ENCODE measurements at places on chromosomes 2 and 18.
A peak's percentile ranks its signal among the peaks of the same experiment; 100 is the strongest.

DNA sequence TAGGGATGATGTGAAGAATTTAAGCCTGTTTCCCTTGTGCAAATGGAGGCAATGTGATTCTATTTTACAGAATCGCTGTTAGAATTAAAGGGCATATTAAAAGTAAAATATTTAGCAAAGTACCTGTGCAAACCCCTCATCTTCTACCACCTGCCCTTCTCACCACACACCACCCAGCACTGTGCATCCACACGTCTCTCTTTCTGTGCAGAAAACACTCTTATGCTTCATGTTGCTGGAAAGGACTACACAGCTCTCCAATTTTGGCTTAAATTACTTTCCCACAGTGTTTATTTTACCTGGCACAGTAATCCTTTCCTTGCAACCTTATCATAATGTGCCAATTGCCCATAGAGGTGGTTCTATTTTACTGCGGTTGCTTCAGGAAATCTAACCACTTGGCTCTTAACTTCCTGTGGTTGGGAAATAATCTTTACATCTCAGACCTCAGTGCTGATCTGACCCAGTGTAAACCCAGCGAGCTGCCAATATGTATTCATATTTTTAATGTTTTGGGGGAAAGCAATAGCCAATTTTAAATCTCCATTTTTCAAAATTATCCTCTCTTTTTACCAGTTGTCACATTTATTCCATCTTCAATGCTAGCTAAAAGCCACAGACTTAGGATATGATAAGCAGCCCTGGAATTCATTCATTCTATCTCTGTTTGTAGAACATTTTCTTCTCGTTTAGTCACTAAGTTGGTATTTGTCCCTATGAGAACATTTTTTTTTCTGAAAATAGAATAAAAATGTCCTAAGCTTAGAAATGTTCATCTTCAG lies 250.9 kb downstream of the DSEL start:
- no peak for DNase-seq

DNA sequence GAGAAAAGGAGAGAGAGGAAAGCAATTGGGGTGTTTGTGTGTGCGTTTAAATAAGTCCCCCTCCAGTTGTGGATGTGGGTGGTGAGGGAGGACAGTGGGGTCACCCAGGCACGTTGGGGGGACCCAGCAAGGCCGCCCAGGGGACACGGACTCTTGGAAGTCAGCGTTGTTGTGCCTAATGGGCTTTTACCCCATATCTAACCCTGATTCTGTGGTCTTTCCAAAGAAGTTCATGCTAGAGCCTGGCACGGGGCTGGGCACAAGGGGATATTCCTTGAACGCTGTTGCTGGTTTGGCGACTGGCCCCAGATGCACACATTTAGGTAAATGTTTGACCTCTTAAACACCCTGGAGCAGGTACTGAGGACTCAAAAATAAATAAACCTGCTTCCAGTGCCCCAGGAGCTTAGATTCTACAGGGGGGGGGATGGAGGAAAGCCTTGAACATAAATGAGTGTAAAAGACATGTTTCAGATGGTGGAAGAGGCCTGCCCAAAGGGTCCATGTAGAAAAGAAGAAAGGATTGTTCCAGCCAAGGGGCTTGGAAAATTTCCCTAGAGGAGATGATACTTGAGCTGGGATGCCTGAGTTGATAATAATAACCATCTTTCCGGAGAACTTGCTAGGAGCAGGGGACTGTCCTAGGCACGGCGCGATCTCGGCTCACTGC lies 97.7 kb upstream of the SIX3 start:
- DNase-seq = no peak

DNA sequence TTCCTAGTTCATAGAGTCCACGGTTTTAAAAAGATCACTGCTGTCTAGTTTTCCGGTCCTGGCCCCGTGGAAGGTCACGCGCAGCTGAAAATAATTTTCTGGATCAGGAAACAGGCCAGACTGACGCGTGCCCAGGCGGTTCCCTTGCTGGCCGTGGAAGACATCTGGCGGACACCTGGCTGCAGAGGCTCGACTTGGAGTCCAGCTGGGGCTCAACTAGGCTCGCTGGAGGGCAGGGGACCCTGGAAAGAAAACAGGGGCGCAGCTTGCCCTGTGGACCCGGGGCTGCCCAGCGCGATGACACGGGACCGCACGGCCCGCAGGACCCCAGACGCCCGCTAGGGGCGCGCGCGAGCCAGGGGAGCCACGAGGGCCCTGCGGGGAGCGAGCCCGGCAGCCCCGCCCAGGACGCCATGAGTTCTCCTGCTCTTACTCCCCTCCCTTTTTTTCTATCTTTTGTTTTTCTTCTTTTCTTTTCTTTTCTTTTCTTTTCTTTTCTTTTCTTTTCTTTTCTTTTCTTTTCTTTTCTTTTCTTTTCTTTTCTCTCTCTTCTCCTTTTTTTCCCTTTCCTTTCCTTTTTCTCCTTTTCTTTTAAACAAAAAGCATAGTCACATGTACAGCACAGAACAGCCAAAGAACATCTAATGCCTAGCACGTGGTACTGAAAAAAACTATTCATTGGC lies 43.2 kb upstream of the UBE2F start:
- DNase-seq = peak; percentile 85

- no peak for DNase-seq
Observed at GRCh38 chr2:53087262-53087873, 680.2 kb upstream of the CHAC2 start.

GRCh38 chr18:32093102-32093511 lies 1.4 kb downstream of the RNF138 start:
- peak; percentile 48 for DNase-seq

DNA sequence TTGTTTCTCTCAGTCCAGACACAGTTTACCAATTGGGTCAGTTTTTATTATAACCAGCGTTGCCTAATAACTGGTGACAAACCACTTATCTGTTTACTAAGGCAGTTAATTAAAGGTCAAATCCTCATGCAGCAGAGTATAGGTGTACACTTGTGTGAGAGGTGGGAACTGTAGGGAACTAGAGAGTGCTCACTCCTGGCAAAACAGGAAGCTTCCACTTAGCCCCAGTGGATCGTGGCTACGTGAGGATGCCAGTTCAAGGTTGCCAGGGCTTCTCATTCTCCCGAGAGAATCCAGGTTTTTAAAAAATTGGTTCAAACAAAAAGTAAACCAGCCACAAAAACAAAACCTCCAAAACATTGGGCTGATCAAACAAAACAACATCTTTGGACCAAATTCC lies 8.1 kb downstream of the CYBRD1 start:
- DNase-seq = no peak

GRCh38 chr18:78721238-78721875 lies 258.3 kb upstream of the SALL3 start:
- no peak for DNase-seq

- no peak for DNase-seq
Observed at GRCh38 chr2:17540093-17540812, at the start of gene VSNL1. VSNL1 (plus strand) TSS chr2:17540696; CDS start chr2:17592075, 51,379 bp downstream.

DNA sequence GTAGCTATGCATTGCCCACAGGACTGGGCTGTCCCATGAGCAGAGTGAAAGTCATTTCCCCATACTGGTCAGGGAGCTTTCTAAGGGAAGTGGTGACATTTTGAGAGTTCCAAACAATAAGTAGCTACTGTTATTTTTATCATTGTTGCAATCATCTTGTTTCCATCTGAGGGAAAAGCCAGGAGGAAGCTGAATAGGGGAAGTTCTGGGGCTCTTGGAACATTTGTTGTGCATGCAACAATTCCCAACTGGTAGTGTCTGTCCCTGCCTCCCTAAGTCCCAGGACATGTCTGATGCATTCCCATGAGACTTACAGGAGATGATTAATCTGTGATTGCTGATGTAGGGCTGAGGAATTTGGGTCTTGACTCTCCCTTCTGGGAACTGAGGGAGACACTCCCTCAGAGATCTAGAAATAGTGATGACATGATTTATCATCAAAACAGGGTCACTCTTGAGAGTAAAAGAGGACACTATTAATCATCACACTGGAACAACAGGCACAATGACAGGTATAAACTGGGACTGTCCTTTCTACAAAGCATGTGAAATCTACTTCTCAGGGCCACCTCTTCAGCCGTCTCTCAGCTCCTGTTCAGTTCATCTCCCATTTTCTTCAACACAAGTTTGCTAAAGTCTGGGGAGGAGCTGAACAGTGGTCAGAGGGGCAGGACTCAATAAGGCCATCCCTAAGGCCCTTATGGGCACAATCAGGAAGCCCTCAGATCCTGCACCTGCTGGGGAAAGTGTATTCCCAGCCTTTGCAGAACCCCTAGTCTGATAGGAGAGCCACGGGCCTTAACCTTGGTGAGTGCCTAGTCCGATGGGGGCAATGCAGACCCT lies 28.0 kb upstream of the MARCO start:
- DNase-seq = no peak

DNA sequence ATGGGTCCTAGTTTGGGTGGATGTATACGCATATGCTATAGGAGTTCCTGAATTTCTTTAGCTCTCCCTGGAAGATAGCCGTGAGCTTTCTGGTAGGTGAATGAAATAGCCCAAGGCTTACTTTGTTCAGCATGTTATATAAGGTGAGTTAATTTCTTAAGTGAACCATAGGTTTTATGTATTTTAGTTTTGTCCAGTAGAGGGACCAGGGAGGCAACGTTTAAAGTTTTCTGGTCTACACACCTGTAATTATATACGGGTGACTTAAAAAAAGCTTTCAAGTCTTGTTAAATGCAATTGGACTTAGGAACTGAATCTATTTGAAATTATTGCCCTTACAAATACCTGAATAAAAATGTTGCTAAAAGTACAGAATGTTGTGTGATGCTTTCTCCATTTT lies 402.5 kb upstream of the DDX18 start:
- no peak for DNase-seq

DNA sequence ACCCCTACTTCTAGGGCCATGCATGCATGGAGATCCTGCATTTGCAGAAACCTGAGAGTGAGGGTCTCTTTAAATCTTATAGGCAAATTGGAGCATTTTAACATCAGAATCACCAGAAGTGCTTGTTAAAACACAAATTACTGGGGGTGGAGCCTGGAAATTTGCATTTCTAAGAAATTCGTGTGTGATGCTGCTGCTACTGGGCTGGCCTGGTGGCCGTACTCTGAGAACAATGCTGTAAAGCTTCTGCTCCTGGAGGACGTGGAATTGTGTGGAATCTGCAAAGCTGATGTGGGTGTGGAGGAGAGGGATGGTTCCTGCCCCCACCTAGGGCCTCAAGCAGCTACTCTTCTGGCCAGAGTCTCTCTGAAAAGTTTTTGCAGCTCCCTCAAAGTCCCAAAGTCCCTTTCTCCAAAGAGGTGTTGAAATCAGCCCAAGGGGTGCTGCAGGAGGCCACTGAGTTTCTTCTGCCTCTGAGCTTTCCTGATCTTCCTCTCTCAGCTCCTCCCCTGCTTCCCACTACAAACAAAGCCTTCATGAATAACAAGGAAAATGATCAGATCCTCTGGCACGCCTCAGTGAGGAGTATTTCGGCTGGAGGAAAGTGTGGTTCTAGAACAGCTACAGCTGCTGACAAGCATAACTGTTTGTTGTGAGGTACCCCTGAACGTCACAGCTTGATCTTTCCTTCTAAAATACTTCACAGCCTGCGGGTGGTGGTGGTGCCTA lies 508.3 kb downstream of the CNTNAP5 start:
- no peak for DNase-seq

DNA sequence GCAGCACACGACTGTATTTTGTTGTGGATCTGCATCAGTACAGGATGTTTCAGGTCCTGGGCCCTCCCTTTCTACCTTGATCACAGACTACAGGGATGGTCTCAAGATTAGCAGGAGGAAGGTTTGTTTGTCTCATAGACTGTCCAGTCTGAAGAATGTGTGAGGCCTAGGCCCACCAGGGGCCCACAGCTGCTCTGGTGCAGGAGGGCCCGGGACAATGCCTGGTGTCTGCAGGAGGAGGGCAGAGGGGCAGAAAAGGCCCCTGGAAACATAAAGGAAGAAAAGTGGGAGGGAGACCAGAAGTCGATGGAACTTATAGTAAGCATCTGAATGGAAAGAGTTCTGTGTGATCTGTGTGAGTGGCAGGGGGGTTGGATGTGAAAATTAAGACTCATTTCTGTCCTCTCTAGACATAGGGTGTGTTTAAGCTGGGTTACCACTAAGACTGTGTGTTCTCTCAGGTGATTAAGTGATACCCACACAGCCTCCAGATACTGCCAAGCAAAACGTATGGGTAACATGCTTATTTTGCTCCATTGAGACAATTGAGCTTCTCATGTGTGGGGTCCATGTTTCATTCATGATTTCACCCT lies 33.4 kb upstream of the LPIN2 start:
- peak; percentile 52 for DNase-seq

DNA sequence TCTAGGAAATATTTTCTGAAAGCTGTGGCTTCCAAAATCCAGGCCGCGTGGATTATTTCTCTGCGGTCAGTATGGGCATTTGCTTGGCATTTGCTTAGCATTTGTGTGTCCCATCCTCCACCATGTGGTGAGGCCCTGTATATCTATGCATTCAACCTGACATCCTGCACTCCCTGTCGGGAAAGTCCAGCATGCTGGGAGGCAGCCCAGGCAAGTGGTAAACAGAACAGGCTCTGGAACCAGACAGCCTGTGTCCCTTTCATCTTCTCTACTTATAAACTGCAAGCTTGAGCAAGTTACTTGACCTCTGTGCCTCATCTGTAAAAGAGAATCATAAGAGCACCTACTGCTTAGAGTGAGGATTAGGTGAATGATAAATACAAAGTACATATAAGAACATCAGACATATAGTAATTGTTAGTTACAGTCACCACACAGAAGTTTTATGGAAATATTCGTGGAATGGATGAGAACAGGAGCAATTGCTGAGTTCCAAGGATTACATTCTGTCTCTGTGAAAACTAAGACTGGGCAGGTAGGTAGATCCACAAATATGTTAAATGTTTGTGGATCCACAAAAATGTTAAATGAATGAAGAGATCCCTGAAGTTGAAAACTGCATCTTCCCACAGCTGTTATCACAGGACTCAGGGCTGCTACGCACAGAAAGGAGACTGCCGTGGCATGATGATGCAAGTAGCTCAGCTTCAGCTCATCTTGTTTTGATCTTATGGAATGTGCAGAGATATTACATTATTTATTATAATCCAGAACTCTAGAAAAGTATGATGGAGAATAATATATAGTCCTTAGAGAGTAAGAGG lies 317.0 kb upstream of the MMADHC start:
- no peak for DNase-seq

Data from activated CD4-positive, alpha-beta memory T cell treated with anti-CD3 and anti-CD28 coated beads for 36 hours (primary cell).